ENCODE measurements at places on chromosomes 4 and X.

GRCh38 chrX:4588893-4589292 lies 875.4 kb upstream of the PRKX start:
- no peak for DNase-seq

DNA sequence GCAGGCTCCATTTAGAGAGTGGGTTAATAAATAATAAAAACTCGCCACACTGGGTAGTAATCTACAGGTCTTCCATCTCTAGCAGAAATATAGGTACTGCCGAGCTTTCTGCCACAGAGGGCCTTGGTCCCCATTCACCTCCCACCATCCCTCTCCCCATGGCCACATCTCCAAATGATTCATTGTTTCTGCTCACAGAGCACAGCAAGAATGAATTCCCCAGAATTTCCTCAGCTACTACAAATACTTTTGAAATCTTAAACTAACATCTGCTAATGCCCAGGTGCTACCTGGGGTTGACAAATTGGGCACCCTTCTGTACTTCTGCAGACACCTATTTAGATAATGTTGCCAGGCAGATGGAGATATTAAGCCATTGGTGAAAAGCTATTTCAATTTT lies 5.1 kb downstream of the PHEX start:
- no peak for DNase-seq

DNA sequence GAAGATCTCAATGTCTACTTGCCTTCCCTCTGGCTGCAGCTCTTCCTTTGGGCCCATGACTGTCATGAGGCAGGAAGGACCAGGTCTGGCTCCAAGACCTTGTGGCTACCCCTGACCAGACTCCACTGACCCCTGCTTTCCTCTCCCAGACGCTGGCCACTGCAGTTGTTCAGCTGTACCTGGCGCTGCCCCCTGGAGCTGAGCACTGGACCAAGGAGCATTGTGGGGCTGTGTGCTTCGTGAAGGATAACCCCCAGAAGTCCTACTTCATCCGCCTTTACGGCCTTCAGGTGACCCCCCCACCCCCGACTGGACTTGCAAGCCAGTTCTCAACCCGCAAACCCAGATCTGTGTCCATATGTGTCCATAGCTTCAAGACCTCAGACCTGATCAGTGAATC lies 535 bp downstream of the WAS start:
- no peak for DNase-seq

DNA sequence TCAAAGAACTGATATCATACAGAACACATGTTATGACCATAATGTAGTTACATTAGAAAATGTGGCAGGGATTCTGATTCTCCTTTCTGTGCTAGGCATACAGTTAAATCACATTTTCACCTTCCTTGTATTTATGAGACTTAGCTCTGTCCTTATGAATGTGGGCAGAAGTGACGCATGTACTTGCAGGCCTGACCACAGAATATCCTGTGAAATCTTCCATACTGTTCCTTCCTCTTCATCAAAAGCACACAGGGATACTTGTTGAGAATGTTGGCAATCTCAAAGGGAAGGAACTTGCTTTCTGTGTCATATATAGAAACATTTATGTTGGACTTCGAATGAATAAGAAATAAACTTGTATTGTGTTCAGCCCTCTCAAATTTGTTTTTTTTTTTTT lies 17.2 kb upstream of the MYOZ2 start:
- peak; percentile 40 for DNase-seq

DNA sequence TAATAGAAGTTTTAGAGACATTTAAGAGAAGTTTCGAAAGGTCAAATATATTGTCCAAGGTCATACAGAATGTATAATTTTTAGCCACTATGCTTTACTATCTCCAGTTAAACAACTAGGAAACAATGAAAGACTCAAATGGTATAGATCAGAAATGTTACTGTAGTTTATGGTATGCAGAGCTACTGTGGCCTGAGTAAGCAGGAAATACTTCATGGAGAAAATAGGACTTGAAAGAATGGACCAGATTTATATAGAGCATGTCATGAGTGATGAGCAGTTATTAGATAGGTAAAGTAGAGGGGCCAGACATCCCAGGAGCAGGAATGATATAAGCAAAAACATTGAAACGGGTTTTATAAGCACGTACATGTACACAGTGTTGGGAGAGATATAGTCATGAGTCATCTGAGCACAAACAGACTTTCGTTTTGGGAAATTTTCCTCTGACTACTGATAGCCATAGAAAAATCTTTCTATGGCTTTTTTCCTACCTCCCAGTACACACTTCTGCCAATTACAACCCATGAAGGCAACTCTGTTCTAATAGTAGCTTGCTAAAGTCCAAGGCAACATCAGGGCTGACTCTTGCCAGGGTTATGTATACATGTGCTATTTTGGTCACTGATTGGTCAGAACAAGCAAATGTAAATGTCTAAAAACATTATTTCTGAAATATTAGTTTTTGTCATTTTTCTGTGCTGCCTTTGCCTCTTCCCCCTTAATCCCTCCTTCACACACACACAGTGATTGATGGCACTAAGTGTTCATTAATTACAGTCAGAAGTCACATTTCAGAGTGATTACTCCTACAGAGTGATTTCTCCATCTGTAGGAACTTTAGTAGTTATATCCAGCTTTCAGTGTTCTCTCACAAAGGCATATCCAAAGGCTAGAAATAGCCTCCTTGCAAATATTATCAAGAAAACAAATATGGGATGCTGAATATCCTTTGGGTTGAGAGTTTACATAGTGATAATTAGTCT lies 198.7 kb downstream of the ENOX2 start:
- peak; percentile 41 for DNase-seq

Measured in AG10803 (cell line).